NCI-H345 (cell line): ENCODE measurements at places on chromosomes 1 and 21.

DNA sequence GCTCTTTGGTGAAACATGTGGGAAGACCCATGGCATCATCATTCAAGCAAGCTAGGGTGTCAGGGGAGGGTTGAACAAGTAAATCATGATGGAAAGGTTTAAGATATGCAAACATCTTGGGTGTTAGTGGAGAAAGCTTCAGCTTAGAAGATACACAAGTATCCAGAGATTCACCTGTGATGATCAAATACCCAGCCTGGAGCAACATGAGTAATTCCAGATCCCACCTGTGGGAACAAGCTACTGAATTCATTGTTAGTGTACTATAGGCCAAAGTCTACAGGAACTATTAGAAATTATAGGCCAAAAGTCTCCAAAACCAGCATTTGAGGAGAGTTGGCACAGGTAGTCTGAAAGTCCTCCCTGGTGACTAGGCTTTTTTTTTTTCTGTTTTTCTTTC, 499.9 kb downstream of the NUF2 start:
- DNase-seq = no peak

- no peak for DNase-seq
Measured at GRCh38 chr1:45348966-45349677, 8.9 kb upstream of the MUTYH start.

DNA sequence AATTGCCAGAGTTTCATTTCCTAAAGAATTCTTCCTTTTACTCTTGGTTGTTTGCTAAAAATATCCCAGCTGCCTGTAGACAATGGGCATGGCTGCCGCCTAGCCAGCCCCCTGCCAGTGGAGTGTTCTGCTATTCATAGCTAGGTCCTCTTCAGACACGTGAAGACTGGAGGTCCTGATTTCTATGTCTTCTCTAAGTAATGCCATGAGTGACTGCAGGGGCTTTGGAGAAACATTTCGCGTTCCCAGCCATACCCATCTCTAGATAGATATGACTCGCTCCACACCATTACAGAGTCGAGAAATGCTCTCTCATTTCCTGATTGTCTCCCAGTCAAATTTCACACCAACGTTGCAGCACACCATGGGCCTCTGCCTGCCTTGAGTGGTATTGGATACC, 99.5 kb upstream of the BACE2 start:
- peak; percentile 61 for DNase-seq

DNA sequence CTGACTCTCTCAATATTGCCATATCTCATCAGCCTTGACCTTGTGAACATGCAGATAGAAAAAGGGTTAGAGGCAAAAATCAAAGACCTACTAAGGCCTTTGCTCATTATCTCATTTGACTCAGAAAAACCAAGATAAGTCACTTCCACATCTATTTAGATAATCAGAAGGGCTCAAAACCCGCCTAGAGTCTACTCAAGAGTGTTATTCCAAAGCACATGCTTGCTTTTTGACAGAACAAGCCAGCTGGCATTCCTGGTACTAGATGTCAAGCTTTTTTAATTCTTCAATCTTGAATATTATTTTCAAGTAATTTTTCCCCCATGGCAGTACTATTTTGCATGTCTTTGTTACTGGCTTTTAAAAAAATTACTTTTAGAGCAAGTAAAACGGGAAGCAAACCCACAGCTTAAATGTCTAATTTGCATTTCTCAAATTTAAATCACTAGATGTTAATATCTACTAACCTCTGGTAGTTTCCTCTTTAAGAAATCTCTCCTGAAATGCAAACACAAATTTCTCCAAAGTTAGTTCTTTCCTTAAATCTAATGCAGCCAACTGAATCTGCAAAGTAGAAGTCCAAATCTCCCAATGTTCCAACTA, 51.5 kb downstream of the APP start:
- no peak for DNase-seq

DNA sequence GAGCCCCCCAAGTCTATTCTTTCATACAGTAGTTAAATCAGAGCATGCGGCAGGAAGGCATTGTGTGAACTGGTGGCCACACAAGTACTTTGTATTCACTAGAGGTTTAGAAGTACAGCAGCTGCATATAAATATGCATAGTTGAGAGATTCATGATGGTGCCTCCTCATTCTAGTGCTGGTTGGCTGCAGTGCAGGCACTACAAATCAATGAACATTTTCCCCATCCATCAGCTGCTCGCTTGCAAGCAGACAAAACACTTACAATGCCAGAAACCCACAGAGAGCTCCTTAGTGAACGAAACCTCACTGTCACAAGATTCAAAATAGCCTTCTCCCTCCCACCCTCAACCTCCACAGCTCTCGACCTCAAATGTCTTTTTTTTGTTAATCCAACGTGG, 726.2 kb downstream of the USP25 start:
- peak; percentile 67 for DNase-seq

GRCh38 chr1:39354572-39354971, 136.9 kb upstream of the BMP8A start:
- no peak for DNase-seq

DNA sequence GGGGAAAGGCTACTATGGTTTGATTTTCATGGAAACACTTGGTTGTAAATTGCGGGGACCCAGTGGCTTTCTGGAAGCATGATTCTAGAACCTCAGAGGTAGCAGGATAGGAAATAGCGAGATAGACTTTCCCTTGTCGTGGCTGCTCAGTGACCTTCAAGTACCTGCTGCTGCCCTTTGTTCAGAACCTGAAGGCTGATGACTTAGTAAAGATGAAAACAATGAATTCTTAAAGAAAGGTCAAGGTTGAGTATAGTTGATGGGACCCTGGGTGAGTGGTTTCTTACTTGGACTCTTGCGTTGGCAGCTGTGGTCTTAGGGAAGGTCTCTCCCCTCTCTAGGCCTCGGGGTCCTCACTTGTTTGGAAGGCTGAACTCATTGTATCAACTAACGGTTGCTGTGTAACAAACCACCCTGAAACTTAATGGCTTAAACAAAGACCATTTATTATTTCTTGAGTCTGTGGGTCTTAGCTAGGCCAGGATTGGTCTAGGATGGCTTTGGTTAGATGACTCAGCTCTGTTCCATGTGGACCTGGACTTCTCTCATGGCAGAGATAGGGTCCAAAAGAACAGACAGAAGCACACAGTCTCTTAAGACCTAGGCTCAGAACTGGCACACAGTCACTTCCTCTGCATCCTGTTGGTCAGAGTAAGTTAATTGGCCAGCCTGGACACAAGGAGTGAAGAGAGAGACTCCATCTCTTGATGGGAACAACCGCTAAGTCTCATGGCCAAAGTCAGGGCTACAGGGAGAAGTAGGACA, 89.2 kb upstream of the SELENON start:
- no peak for DNase-seq

GRCh38 chr1:3703786-3704371, 48.4 kb upstream of the CCDC27 start:
- no peak for DNase-seq

GRCh38 chr1:62962014-62962812, 178.3 kb downstream of the ATG4C start:
- DNase-seq = peak; percentile 19

DNA sequence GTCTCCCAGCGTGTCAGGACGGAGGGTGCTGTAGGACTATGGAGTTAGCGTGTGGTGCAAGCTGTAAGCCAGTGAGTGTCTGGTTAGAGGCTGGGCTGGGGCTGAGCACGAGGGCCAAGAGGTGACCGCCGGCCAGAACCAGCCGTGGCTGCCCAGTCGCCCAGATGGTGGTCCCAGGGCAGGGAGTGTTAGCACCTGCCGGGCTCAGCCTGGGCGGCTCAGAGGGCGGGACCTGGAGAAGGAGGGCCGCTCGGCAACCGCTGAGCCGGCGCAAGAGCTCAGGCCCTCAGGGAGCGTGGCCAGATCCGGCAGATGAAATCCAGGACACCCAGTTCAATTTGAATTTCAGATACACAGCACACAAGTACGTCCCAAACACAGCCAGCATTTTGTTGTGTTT, 87.9 kb downstream of the PRDM16 start:
- no peak for DNase-seq

DNA sequence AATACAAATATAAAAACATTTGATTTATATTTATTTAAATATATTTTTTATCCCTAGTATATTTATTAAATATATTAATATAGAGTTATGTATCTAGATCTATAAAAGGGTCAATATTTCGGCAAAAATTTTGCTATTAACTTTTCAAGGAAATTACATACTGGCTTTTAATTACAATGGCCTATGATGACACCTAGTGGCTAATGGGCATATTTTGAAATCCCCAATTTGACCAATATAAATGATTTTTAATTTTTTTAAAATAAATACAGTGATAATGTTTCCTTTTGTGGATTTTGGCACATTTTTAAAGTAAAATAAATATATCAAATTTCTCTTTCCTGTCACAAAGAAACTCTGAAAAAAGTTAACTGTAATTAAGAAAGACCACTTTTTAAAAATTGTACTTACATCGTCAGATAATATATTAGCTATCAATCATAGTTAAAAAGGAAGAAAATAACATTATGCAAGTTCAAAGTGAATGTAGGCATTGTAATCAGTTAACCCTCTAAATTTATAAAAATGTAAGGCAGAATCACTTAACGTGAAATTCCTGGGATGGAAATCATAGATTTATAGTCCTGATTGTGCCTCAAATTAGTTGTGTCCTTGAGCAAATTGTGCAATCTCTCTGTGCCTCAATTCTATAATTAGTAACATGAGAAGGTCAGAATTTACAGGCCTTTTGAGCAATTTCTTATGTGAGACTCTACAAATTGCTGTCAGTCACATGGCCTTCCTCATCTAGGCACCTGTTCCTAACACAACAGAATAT, 25.6 kb upstream of the RGS13 start:
- DNase-seq = no peak

GRCh38 chr1:16068356-16069270, 4.8 kb downstream of the FAM131C start:
- no peak for DNase-seq

DNA sequence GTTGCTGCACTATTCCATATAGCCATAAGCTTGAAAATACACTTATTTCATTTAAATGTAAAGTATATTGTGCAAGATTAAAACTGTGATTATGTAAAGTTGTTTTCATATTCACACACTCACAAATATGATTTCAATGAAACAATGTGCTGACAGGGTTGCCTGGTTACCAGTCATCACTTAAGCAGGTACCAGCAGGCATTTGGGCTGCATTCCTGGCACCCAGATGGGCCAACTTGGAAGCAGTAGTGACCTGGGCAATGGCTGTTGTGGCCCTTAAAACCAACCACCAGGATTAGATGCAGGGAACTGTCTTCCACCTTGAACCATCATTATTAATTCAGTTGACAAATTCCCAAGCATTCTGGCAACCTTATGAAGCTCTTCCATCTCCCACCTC, 45.0 kb upstream of the RASAL2 start:
- DNase-seq = no peak

DNA sequence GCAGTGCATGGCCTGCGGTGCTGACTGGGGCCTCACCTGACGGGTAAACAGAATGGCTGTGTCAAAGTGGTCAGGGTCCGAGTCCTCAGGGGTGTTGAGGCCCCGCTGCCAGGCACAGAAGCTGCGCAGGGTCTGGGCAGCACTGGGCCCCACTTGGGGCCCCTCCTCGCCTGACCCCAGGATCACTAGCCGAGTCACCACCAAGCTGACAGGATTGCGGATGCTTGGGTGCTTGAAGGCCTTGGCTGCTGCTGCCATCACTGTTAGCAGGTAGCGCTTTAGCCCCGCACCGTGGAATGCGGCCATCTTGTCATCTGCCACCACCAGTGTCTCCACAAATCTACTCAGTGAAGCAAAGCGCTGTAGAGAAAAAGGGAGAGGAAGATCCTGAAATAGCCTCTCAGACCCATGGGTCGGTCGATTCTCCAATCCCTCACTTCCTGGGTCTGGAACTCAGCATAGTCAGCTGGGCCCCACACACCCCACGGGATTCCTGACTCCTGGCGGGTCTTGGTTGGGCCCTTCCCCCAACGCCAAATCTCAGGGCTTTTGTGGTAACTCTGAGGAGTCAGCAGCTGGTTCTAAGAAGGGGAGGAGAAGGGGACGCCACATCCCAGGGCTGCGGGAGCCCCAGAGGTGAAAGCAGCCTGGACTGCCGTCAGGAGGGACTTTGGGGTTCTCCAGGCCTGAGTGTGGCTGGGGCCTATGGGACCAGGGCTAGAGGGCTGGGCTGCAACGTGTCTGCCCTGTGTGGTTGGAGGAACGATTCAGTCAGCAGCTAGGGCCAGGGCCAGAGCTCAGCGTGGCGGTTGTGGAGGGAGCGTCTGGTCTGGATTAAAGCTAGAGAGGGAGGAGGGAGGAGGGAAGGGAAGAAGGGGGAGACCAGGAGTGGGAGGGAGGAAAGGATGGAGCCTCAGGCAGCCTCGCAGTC, 2.1 kb downstream of the ADAMTS4 start:
- DNase-seq = no peak

GRCh38 chr1:18336801-18337200, 143.9 kb upstream of the KLHDC7A start:
- DNase-seq = no peak

DNA sequence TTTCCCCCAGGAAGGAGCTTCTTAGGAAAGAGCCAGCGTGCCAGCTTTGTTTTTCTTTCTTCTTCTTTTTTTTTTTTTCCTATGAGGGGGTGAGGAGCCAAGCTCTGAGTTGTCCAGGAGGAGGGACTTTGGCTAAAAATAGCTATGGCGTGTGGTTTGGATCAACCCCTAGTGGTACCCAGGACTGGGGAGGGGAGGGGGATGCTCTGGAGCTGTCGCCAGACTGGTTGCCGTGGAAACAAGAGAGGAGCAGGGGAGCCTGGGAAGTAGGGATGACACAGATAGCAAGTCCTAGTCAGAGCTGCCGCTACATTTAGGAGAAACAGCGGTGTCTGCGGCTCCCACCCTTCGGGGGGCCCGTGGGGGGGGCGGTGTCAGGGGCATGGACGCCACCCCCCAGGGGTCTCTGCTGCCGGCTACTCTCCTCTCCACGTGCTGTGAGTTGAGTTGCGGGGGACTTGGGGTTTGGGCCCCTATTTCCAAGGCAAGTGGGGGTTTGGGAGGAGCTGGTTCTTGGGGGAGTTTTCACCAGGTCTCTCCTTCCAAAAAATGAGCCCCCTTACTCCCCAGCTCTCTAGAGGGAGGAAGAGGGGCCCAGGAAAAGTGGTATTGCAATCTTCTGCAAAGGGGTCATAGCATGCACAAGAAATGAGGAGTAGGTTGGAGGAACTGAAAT, at the start of gene KCNJ9:
TSS of gene KCNJ9 (plus strand) at position 278 of the 676 bp plus-strand sequence. CDS start 2,493 bp downstream, outside the sequence.
- DNase-seq = no peak

DNA sequence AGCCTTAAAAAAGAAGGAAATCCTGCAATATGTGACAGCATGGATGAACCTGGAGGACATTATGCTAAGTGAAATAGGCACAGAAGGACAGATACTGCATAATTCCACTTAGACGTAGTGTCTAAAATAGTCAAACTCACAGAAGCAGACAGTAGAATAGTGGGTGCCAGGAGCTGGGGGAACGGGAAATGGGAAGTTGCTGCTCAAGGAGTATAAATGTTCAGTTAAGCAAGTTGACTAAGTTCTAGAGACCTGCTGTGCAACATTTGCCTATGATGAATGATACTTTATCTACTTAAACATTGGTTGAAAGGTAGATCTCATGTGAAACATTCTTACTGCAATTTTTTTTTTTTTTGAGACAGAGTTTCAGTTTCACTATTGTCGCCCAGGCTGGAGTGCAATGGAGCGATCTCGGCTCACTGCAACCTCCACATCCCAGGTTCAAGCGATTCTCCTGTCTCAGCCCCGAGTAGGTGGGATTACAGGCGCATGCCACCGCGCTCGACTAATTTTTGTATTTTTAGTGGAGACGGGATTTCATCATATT, 197.8 kb downstream of the HIVEP3 start:
- no peak for DNase-seq
